ENCODE measurements at places on chromosomes 6 and 20. TPM values are rescaled to one million over a fixed set of nuclear protein-coding genes. Genes with fewer than 3 reads are reported as not detected.

LRP11 gene
- 151 TPM for total RNA-seq

EDN1 gene
- total RNA-seq = 15.1 TPM

SLPI gene
- 0.74 TPM for total RNA-seq

UBE2C gene
- total RNA-seq = 173 TPM

KCTD20 gene
- total RNA-seq = 41.6 TPM

FAM83B gene
- total RNA-seq = not detected

ASIP gene
- not detected for total RNA-seq

ARHGAP18 gene
- total RNA-seq = 11.6 TPM

RPS10 gene
- 1,363 TPM for total RNA-seq

C20orf96 gene
- 20.5 TPM for total RNA-seq

PKIB gene
- 1.1 TPM for total RNA-seq

GCNT2 gene
- total RNA-seq = 42.8 TPM

OPRL1 gene
- 3.9 TPM for total RNA-seq

GFRAL gene
- not detected for total RNA-seq

KIFC1 gene
- 81.8 TPM for total RNA-seq

KCNK16 gene
- not detected for total RNA-seq

IL20RA gene
- total RNA-seq = not detected

Data from Panc1 (cell line).